ENCODE measurements at places on chromosomes 4 and X.

GRCh38 chr4:91611782-91612181, 692.0 kb upstream of the GRID2 start:
- no peak for DNase-seq

DNA sequence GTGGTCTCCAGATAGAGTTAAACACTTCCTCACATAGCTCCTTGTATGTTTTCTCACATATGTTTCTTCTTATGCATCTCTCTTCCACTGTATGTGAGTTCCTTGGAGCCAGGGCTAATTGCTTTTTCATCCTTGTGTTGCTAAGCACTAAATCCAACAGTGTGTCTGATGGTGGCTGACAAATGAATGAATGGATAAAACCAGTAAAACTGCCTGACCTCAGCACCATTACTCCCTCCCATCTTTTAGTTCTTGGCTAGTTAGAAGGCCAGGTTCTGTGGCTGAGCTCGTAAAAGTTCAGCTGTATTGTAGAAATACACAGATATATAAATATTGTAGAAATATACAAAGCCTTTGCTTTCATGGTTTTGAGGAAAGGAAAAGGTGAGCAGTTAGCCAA, 50.4 kb downstream of the ARX start:
- DNase-seq: no peak

DNA sequence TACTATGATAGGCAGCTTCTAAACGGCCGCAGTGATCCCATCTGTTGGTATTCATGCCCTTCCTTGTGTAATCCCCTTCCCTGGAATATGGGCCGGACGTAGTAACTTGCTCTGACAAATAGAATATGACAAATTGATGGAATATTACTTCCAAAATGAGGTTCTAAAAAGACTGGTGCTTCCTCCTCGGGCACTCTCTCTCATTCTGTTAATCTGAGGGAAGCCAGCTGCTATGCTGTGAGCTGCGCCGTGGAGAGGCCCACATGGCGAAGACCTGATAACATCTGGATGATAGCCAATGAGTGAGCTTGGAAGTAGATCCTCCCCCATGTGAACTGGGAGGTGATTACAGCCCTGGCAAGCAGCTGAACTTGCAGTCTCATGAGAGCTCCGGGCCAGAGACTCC, 27.2 kb upstream of the SLC25A4 start:
- DNase-seq: no peak

GRCh38 chr4:20091781-20092180, 159.9 kb upstream of the SLIT2 start:
- DNase-seq: no peak

GRCh38 chr4:11441194-11441556, 12.5 kb upstream of the HS3ST1 start:
- no peak for DNase-seq

DNA sequence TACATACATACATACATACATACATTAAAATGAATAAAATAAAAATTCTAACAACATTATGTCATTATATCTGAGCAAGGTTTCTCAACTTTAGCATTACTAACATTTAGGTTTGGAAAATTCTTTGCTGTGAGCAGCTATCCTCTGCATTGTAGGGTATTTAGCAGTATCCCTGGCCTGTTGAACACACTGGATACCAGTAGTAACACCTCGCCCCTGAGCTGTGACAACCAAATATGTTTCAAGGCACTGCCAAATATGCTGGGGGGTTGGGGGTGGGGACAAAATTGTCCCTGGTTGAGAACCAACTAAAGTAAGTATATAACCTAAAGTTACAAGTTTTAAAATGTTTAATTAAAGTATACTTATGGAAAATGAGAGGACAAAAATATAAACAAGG, 860.9 kb upstream of the FTHL17 start:
- DNase-seq: no peak

- no peak for DNase-seq
These were observed 3.2 kb downstream of the EFNB1 start for GRCh38 chrX:68832101-68832416.

DNA sequence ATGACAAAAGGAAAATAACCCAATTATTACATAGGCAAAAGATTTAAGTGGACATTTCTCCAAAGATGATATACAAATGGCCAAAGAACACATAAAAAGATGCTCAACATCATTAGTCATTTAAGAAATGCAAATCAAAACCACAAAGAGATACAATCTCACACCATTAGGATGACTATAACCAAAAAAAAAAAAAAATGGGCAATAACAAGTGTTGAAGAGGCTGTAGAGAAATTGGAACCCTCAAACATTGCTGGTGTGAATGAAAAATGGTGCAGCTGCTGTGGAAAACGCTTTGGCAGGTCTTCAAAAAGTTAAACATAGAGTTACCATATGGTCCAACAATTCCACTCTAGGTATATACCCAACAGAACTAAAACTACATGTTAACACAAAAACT, 5.6 kb upstream of the PRDX4 start:
- no peak for DNase-seq

GRCh38 chr4:72118017-72118416, 86.2 kb downstream of the NPFFR2 start:
- no peak for DNase-seq

DNA sequence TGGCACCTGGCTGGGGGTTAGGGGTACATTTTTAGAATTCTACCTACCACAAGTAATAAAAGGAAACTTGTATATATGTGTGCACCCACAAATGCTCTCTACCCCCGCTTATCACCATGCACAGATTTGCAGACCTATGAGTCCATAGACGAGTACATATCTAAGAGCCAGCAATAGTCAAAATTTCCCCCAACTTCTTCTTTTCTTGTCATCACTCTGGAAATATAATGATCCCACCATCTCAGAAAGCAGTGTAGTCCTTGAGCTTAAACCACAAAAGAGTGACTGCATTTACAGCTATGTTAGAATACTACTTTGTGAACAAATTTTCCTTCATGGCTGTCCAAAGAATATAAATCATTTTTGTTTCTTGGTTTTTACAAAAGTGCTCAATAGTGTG, 66.1 kb downstream of the LHFPL1 start:
- no peak for DNase-seq

DNA sequence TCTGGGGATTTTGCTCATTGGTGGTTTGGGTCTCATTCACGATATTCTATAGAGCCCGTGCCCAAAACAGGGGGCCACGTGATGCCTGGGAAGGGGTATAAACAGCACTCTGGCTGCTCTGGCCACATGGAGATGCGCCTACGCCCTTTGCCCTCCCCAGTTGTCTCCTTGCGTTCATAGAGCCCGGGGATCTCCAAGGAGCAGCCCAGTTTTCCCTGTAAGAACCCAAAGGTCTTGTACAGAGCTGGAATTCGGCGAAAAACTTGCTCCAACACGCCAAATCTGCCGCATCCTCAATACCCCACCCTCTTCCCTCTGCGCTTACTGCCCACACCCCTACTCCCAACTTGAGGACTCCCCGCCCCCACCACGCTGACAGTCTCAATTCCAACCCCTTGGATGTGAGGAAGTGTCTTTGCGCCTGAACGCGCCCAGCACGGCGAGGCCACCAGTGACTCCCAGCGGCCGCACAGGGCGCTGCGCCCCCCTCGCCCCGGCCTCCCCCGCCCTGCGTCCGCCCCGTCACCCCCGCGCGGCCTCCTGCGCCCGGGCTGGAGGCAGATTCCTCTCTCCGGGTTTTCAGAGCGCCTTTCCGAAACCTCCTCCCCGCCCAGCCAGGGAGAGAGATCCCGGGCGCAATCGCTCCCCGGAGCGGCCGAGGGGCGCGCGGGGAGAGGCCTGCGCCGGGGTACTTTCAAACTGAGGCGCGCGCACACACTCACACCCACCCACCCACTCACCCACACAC, at the start of gene NHS:
Gene NHS (plus strand): TSS at position 582 of the 748 bp plus-strand sequence. CDS start 558 bp downstream, outside the sequence.
- peak; percentile 4 for DNase-seq

- DNase-seq: no peak
These were observed 102.4 kb upstream of the VCX2 start for GRCh38 chrX:8273451-8273895.

- no peak for DNase-seq
These were observed 314.2 kb upstream of the IGFBP7 start for GRCh38 chr4:57424232-57424897.

- no peak for DNase-seq
These were observed 14.1 kb upstream of the CNOT6L start for GRCh38 chr4:77833126-77833724.

DNA sequence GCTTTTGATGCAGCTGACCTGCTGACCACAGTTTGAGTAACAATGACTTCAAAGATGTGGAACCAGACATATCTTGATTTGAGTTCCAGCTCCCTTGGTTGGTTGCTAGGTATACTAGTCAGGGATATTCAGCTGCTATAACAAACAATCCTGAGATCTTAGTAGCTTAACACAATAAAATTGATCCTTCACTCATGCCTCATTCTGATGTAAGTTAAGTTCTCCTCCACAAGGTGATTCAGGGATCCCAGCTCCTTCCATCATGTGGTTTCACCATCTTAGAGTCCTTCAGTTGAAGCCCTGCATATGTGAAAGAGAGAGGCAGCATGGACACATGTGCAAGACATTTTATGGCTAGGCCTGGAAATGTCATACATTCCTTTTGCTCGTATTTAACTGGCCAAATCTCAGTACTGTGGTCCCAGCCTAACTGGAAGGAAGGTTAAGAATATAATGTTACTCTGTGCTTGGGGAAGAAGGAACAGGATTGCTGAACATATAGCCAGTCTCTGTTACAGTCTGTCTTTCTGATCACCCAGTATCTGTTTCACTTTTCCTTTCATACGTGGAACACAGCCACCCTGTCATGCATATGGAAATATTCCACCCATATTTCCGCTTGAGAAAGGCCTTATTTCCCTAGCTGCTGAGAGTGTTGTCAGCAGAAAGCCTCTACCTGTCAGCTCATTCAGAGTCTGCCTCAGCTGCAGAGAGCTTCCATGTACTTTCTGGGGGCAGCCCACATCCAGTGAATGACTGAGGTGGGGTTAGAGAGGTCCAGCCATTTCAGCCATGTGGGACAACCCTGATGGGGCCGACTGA, 7.1 kb downstream of the SMIM9 start:
- no peak for DNase-seq

DNA sequence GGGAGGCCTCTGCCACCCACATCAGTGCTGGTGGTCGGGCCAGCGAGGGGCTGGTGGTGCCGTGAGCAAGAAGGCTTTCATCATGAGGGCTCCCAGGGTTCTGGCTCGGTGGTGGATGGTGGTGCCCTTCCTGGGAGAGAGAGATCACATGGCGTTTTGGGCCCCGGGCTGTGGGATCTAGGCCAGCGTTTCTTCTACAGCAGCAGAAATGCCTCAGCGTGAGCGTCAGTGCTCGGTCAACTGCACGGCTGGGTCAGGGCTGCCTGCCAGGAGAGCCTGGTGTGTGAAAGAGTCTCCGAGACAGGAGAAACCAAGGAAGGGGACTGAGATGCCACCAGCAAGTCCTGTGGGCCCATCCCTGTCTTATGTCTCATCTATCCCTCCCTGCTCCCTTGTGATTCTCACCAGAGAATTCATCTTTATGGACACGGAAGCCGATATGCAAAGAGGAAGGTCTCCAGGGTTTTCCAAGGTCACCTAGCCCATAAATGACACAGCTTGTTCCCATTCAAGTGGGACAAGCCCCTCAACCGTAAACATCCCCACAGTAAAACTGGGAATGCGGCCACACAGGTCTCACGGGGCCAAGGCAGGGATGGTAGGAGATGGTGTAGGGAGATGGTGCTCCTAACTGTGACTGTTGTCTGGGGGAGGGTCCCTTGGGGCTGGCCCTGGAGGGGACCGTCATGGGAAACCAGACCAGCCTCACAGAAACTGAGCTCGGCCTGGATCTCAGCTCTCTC, 99.2 kb downstream of the SORCS2 start:
- DNase-seq: no peak

GRCh38 chr4:78864405-78865024, 74.7 kb downstream of the PAQR3 start:
- DNase-seq: no peak

- DNase-seq: no peak
These were observed 132.8 kb downstream of the DCLK2 start for GRCh38 chr4:150211016-150211415.

DNA sequence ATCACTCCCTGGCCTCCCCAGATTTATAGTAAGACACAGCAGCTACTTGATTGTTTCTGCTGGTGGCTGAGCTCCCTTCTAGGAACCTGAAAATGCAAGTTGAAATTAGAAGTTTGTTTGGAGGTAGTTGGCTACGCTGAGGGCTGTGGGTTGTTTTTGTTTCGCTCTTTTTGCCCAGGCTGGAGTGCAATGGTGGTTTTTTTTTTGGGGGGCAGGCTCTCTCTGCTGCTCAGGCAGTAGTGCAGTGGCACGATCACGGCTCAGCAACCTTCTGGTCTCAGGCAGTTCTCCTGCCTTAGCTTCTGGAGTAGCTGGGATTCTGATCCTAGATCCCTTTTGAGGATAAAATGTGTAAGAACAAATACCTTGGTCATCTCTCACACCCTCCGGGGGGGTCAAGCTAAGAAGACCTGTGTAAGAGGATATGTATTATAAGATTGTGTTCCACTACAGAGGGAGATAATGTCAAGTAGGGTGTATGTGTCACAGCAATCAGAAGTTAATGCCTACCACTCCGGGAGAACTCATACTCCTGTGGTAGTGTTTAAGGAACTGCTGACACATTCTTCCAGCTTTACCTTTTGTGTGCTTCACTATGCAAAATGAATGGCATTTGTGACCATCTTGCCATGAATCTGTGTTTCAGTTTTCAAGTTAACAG, 9.7 kb downstream of the JADE1 start:
- DNase-seq: no peak

- DNase-seq: no peak
These were observed 89.5 kb downstream of the HS3ST1 start for GRCh38 chr4:11338956-11339782.

GRCh38 chr4:73252001-73252400, 6.6 kb downstream of the ANKRD17 start:
- no peak for DNase-seq

GRCh38 chrX:20965270-20966044, 408.8 kb upstream of the CNKSR2 start:
- DNase-seq: no peak

GRCh38 chr4:73725985-73726384, 14.4 kb upstream of the CXCL8 start:
- DNase-seq: no peak

- no peak for DNase-seq
These were observed 175.8 kb downstream of the CCNG2 start for GRCh38 chr4:77332696-77333270.

DNA sequence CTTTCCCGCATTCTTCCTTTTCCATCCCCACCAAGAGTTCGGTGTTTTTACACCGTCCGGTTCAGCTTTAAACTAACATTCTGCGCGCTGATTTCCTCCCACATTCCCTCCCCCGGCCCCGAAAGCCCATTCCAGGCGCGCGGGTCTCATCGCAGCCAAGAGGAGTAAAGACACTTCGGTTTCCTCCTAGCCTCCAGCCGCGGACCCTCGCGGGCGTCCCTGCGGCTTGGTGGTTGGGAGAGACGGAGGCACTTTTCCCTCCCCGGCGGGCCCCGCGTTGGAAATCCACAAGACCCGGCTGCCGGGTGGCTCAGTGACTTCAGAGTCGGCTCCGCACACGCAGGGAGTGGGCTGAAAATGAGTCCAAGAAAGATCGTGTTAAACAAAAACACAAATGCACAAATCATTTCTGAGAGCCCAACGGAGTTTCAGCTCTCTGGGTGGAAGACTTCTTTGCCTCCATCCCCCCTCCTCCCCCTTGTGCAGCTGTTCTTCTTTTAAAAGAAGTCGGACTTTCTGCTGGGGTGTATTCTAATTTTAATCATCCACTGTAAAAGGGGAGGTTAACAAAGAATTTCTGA, 2.0 kb upstream of the ARX start:
- no peak for DNase-seq

- DNase-seq: no peak
These were observed 509.6 kb downstream of the MID1IP1 start for GRCh38 chrX:39310891-39311290.

- DNase-seq: no peak
These were observed 98.8 kb upstream of the NDP start for GRCh38 chrX:44071847-44072551.

GRCh38 chr4:113677325-113677724, 84.2 kb downstream of the CAMK2D start:
- no peak for DNase-seq

Data from cortex of kidney (tissue), 1 donor.